ENCODE measurements at places on chromosomes 12 and 14.

DNA sequence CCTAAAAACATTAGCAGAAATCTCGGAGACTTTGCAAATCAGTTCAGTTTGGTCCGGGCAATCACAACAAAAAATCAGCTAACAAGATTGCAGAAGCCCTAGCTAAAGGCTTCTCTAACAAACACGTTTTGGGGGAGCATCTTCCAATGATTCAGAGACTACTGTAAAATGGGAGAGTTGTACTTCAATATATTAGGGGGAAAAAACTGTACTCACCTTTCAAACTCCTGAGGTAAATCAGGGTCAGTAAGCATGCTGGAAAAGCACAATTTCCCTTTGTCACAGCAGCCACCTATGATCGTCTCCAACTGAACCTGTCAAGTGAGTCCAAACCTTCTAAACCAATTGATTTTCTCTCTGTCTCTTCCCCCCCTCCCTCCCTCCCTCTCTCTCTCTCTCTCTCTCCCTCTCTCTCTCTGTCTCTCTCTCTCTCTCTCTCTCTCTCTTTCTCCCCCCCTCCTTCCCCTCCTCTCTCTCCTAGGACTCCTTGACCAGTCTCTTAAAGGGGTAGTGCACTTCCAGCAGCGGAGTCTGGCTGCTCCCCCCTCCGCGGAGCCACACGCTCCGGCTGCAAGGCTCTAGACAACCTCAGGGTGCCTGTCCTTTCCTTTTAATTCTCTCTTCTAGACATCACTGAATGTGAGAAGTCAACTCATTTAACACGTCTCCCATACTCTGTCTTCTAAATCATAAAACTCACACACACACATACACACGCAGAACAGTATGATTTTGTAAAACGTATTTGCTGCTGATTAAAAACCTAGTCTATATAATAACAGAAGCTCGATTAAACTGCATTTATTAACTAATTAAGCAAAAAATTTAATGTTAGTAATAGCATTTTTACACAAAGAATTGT lies at the start of gene SOX5:
TSS of gene SOX5 (minus strand) at position 323 of the 862 bp plus-strand sequence. CDS start at position 254, 69 bp downstream.
- DNase-seq: peak; percentile 11

DNA sequence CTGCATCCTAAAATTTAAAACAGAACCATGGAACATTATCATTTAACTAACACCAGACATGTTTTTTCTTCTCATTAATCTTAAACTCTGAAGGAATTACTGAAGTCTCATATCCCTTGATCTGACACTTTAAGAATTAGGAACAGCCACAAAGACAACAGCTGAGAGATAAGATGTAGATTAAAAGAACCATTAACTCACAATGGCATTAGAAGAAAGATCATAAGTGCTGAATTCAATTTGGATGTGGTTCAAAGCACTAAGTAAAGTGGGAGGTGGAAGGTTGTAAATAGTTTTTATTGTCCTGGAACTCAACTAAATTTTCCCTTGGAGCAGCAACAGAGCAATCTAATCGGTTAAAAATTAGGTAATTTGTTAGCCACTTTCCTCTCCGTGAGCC lies 199.0 kb upstream of the ATP2B1 start:
- DNase-seq: no peak

GRCh38 chr12:42010715-42011114 lies 134.0 kb downstream of the GXYLT1 start:
- DNase-seq: no peak

DNA sequence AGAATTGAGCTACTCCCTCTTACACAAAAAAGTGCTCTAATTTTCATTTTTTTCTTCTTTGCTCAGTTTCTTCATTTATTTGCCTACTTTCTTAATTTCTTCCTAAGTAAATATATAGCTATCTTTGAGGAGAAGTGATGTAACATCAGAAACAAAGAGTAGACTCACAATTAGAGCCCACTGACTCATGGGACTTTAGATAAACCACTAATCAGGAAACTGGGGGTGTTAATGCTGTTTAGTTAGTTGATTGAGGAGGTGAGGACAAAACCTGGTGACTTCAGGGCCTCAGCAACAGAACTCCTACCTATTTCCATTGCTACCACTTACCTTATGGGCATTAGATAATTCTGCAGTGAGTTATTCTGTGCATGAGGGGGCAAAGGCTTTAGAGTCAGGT lies 151.7 kb downstream of the MON2 start:
- no peak for DNase-seq

GRCh38 chr12:12608557-12608957 lies 3.1 kb upstream of the CREBL2 start:
- peak; percentile 27 for DNase-seq

DNA sequence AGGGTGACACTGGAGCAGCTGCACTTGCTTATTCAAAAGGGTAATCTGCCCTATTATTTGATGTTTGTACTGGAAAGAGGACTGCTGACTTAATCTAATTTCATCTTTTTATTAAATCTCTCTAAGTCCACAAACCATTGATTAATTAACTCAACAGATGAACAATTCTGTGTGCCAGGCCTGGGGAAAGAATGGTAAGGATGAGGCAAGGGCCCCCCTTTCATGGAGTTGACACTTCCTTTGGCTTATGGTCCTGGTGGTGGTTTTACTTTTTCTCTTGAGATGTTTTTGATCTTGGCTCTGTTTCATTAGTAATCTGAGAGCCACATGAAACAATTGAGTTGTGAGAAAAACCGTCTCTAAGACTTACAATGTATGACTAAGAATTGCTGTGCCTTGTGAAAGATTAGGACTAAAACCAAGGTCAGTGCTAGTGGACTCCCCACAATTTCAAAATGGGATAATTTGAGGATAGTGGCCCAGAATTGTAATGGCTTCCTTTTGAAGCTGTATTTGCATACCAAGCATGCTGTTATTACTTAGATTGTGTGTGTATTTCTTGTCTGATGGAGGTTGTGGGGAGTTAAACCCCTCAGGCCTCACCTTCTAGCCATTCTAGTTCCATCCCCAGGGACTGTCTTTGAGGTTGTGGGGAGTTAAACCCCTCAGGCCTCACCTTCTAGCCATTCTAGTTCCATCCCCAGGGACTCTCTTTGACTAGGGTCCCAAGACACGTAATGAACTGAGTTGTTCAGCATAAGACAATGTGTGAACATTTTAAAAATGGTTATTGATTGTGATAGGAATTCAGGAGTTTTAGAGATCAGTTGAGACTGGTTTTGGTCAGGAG lies 52.5 kb upstream of the EVL start:
- DNase-seq: no peak

DNA sequence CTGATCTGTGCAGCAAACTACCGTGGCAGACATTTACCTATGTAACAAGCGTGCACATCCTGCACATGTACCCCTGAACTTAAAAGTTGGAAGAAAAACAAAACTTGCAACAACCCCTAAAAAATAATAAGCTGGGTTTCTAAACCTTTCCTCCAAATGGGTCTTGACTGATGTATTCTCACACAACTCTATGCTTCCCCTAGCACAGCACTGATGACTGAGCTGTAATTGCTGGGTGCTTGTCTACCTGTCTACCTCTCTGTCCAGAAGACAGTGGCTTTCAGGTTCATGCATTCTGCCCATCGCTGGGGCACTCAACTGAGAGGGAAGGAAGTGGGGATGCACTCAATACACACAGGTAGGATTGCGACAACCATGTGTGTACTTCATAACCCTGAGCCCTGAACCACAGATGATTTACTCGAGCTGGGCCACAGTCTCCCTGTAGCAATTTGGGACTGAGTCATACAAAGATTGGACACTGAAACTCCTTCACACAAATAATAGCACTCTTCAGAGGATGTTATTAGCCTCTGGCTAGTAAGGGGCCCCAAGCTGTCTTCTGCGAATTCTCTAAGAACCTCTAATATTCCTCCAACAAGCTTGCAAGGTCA lies 44.8 kb upstream of the TMPO start:
- no peak for DNase-seq

DNA sequence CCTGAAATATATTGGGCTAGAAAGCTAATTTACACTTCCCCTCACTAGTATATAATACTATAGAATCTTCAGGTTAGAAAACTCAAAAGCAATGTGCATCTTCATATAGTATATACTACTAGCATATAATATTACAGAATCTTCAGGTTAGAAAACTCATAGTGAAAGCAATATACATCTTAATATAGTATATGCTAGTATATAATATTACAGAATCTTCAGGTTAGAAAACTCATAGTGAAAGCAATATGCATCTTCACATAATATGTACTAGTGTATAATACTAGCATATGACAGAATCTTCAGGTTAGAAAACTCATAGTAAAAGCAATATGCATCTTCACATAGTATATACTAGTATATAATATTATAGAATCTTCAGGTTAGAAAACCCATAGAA lies 329.6 kb downstream of the ZFP36L1 start:
- no peak for DNase-seq

DNA sequence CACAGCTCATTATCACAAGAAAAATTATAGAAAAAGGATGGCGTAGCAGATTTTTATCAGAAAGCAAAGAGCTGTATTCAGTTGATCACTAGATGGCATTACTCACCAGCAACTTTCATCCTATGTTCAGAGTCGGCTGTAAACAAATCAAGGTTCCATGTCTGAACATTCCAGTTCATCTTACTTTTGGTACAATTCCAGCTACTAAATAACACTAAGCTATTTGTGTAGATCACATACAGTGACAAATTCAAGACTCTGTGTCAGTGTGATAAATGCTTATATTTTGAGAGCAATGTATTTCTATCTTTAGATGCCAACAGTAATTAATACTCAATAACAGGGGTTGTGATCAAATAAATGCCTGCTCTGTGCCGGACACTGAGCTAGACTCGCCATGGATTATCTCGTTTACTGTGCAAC lies 30.1 kb downstream of the NRDE2 start:
- peak; percentile 61 for DNase-seq

DNA sequence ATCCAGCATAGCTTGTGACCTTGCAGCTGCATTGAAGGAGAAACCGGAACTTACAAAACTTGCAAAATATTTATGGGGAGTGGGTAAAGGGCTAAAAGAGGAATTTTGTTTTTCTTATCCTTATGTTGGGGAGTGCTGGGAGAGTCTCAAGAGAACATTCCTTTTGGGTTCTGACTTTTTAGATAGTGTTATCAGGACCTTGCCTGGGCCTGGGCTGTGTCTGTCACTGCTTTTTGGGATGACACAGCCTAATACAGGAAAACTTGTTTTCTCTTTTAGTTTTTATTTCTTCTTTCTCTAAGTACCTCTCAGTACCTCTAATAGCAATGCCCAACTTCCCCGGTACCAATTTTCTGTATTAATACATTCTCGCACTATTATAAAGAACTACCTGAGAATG lies 850.6 kb downstream of the RPS29 start:
- no peak for DNase-seq

DNA sequence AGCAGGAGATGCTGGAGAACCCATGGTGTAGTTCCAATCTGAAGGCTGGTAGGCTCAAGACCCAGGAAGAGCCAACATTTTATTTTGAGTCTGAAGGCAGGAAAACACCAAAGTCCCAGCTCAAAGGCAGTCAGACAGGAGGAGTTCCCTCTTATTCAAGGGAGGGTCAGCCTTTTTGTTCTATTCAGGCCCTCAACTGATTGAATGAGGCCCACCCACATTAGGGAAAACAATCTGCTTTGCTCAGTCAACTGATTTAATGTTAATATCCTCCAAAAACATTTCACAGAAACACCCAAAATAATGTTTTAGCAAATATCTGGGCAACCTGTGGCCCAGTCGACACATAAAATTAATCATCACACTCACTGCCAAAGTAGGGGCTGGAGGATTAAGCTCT lies 130.8 kb downstream of the LMNTD1 start:
- no peak for DNase-seq

GRCh38 chr12:27508736-27509431 lies 15.1 kb upstream of the PPFIBP1 start:
- DNase-seq: no peak

GRCh38 chr12:72135021-72135301 lies 137.2 kb upstream of the TRHDE start:
- DNase-seq: no peak

GRCh38 chr12:129540249-129540648 lies 363.6 kb downstream of the TMEM132D start:
- DNase-seq: no peak

DNA sequence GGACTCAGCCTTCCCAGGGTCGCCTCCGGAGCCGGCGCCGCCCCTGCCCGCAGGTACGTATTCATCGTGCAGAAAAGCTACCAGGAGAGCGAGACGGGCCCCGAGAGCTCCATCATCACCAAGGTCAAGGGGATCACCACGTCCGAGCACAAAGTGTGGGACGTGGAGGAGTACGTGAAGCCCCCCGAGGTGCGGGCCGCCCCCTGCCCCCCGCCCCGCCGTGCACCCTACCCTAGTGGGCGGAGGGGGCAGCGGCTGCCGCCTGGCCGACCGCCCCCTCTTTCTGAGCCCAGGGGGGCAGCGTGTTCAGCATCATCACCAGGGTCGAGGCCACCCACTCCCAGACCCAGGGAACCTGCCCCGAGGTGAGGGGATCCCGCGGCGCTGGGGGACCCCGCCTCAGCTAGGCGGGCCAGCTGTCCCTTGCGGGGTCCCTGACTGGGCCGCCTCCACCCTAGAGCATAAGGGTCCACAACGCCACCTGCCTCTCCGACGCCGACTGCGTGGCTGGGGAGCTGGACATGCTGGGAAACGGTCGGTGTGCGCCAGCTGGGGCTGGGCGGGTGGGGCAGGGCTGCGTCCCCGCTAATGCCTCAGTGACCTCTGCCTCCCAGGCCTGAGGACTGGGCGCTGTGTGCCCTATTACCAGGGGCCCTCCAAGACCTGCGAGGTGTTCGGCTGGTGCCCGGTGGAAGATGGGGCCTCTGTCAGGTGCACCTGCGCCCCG lies 973 bp downstream of the P2RX2 start:
- DNase-seq: no peak

DNA sequence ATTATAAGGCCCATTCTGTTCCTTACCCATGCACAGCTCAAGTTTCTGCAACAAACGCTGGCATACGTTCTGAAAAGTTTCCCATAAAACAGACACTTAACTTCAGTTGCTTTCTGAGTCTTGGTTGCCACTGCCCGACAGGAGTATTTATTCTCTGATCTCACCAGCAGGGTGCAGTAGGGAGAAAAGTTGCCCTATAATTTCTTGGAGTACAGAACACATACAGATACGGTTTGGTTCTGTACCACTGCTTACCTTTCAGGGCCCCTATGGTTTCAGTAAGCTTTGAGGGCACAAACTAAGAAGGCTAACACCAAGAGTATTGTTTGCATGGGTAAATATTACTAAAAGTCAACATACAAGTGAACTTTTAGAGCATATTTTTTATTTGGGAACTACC lies 77.9 kb downstream of the SPATA7 start:
- peak; percentile 52 for DNase-seq

DNA sequence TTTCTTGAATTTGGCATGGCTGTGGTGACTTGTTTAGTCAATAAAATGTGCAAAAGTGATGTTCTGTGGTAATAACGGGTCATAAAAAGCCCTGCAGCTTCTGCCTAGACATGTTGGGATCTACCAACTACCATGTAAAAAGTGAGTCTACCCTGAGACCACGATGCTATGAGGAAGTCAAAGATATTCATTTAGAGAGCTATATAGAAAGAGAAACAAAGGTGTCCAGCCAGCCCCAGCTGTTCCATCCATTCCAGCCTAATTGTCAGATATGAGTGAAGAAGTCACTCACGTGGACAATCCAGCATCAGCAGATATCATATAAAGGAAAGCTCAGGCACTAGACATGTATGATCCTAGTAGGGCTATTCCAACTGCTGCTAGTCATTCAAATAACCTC lies 117.2 kb upstream of the SSTR1 start:
- no peak for DNase-seq

- DNase-seq: no peak
These were observed 277.6 kb downstream of the BTG1 start for GRCh38 chr12:91868054-91868453.

- peak; percentile 58 for DNase-seq
These were observed 31.9 kb downstream of the FOS start for GRCh38 chr14:75310295-75311111.

- no peak for DNase-seq
These were observed 192.4 kb upstream of the PRMT8 start for GRCh38 chr12:3298603-3299002.

- DNase-seq: no peak
These were observed 1.4 kb upstream of the MLEC start for GRCh38 chr12:120685522-120685921.

Data from ELR (cell line).